Naive thymus-derived CD4-positive, alpha-beta T cell (primary cell): ENCODE measurements at places on chromosomes 11 and 22. TPM values are rescaled to one million over a fixed set of nuclear protein-coding genes. Genes with fewer than 3 reads are reported as not detected.

The PACS1 gene
- 252 TPM for total RNA-seq

The GALR3 gene
- not detected in 2 replicates for total RNA-seq

DNA sequence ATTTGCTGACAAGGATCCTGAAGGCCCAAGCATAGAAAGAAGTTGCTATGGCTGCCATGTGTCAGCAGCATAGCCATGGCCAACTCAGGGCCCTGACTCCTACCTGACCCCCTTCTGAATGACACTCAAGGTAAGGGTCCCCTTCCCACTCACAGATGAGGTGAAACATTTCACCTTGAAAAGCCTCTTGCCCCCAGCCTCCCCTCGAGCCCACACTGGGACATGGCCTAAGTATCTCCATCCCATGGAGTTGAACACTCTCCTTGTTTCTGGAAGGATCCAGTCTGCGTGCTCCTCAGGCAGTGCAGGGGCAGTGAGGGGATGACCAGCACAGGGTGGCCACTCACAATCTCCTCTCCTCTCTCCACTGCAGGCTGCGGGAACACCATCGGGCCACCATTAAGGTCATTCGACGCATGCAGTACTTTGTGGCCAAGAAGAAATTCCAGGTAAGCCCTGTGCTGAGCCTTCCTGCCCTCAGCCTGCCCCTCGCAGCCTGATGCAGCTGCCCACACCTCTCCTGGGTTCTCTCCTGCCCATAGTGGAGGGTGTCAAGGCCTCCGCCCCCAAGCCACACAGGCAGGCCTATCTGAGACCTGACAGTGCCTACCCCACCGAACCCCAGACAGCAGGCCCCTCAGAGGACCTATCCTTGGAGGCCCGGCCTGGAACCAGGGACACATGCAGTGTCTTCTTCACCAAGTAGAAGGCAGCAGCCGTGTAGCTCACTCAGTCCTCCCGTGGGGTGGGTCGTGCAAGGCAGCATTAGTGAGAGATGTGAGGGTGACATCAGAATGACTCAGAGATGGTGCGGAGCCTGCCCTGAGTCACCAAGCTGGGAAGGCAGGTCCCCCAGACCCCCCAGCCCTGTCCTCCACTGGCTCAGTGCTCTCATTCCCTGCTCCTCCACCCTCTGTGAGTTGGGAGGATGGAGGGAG lies 68.9 kb upstream of the KCNQ1OT1 start:
- H3K27me3 ChIP-seq = no peaks in the 10 kb centered on the region
- H3K4me1 ChIP-seq = no peaks in the 10 kb centered on the region
- no peak for DNase-seq
- H3K4me3 ChIP-seq = no peak overlapping the region

DNA sequence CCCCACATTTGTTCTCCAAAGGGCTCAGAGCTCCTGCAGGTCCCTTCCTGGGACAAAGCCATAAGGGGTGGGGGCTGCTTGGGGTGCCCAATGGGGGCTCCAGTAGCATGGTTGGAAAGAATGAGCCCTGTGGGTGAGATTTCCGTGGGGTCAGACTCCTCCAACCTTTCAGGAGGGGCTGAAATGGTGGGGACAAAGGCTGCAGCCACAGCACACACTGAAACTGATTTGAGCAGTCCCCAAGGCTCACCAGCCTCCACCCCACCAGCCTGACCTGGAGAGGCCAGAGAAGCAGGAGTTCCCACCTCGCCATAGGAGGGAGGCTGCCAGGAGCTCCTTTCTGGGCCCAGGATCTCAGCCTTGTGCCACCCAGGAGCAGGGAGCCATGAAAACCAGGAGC lies 69.2 kb downstream of the MN1 start:
- DNase-seq = no peak
- H3K27ac ChIP-seq = no peak overlapping the region
- H3K4me3 ChIP-seq = no peak overlapping the region
- no peaks in the 10 kb centered on the region for H3K36me3 ChIP-seq

The DDIAS gene
- 0.57 TPM for total RNA-seq

DNA sequence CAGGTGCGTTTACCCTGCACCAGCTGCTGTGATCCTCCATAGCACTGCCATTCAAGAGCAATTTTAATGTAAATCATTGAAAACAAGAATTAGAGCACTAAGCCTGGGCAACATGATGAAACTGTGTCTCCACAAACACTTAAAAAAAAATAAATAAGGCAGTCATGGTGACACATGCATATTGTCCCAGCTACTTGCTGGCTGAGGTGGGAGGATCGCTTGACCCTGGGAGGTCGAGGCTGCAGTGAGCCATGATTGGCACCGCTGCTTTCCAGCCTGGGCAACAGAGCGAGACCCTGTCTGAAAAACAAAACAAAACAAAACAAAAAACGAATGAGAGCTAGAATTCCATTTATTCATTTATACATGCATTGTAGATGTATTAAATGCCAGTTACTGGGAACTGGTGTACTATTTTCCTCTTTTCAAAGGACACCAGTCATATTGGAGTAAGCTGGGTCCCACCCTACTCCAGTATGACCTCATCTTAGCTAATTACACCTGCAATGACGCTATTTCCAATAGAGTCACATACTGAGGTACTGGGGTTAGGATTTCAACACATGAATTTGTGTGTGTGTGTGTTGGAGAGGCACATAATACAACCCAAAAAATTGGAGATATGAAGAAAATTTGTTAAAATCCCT lies 101.9 kb downstream of the MICAL2 start:
- H3K4me3 ChIP-seq = no peak overlapping the region
- H3K4me1 ChIP-seq = no peaks in the 10 kb centered on the region
- DNase-seq = no peak
- H3K27ac ChIP-seq = no peak overlapping the region

The TBRG1 gene
- 78.6 TPM for total RNA-seq

- DNase-seq = no peak
- H3K27ac ChIP-seq = no peak overlapping the region
- no peaks in the 10 kb centered on the region for H3K36me3 ChIP-seq
- H3K27me3 ChIP-seq = no peaks in the 10 kb centered on the region
- no peaks in the 10 kb centered on the region for H3K4me1 ChIP-seq
Measured at GRCh38 chr11:27390318-27391295, 27.6 kb upstream of the CCDC34 start.

The GTPBP1 gene
- 91.9 and 95.7 TPM in 2 replicates for total RNA-seq

- H3K36me3 ChIP-seq = no peaks in the 10 kb centered on the region
- no peaks in the 10 kb centered on the region for H3K27me3 ChIP-seq
- no peak overlapping the region for H3K27ac ChIP-seq
- H3K4me1 ChIP-seq = no peaks in the 10 kb centered on the region
- no peak overlapping the region for H3K4me3 ChIP-seq
Measured at GRCh38 chr11:3205261-3206155, 13.1 kb downstream of the MRGPRG start.

DNA sequence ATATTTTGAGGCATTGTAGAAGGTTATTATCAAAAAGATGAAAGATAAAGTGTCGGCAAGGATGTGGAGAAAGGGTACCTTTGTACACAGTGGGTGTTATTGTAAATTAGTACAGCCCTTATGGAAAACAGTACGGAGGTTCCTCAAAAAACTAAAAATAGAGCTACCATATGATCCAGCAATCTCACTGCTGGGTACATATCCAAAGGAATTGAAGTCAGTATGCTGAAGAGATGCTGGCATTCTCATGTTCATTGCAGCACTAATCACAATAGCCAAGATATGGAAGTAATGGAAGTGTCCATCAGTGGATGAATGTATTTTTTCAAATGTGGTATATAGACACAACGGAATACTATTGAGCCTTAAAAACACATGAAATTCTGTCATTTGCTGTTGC lies 15.1 kb upstream of the MTMR3 start:
- no peaks in the 10 kb centered on the region for H3K36me3 ChIP-seq
- no peak for DNase-seq
- H3K27me3 ChIP-seq = no peaks in the 10 kb centered on the region
- H3K4me3 ChIP-seq = no peak overlapping the region
- no peak overlapping the region for H3K27ac ChIP-seq
- peaks cover 8% of the 10 kb centered on the region for H3K4me1 ChIP-seq

GRCh38 chr11:24134879-24135589 lies 361.8 kb upstream of the LUZP2 start:
- H3K27me3 ChIP-seq = no peaks in the 10 kb centered on the region
- no peak overlapping the region for H3K27ac ChIP-seq
- no peaks in the 10 kb centered on the region for H3K36me3 ChIP-seq
- no peak overlapping the region for H3K4me3 ChIP-seq
- no peaks in the 10 kb centered on the region for H3K4me1 ChIP-seq
- DNase-seq = no peak

The ELFN2 gene
- total RNA-seq = 0.66 TPM
